ENCODE measurements at places on chromosomes 2 and 18.
A peak's percentile ranks its signal among the peaks of the same experiment; 100 is the strongest.

GRCh38 chr2:66962716-66963115 lies 434.4 kb upstream of the ETAA1 start:
- DNase-seq, result no peak

- no peak for DNase-seq
Observed at GRCh38 chr2:170967553-170967952, 38.5 kb downstream of the GORASP2 start.

- no peak for DNase-seq
Observed at GRCh38 chr2:3535794-3536681, 16.7 kb upstream of the ADI1 start.

- DNase-seq, result no peak
Observed at GRCh38 chr2:174775571-174775980, 11.3 kb upstream of the CHRNA1 start.

- DNase-seq, result no peak
Observed at GRCh38 chr2:188746727-188747126, 227.4 kb upstream of the COL3A1 start.

DNA sequence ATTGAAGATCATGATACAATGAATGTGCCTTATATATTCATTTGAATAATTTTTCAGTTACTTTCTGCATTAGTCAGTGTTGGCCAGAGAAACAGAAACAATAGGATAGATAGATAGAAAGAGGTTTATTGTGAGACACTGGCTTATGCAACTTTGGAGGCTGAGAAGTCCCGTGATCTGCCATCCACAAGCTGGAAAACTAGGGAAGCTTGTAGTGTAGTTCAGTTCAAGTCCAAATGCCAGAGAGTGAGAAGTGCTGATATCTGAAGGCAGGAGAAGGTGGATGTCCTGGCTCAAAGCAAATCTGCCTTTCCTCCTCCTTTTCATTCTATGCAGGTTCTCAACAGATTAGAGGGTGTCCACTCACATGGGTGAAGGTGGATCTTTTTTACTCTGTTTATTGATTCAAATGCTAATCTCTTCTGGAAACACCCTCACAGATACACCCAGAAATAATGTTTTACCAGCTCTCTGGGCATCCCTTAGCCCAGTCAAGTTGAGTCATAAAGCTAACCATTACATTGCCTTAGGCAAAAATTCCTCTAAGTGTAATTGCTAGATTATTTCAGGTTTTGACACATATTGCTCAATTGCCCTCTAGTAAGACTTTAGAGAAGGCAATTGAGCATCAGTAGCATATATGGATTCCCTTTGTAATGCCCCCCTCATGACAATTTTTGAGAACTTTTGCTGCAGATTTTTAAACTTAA lies 341.4 kb downstream of the LPIN1 start:
- no peak for DNase-seq

DNA sequence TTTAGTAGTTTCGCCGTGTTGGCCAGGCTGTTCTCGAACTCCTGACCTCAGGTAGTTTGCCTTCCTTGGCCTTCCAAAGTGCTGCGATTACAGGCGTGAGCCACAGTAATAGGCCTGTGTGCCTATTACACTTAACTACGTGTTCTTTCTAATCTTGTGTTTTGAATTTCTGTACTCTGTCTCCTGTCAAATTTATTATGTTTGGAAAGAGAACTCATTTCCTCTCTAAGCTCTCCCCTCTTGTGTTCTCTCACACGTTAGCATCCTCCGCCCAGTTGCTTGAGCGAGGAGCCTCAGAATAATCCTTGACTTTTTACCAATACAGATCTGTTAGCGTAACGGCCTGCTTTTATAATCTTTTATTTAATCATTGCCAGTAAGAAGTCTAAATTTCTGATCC lies 3.7 kb downstream of the ATG16L1 start:
- DNase-seq, result no peak

GRCh38 chr18:37299471-37300304 lies 265.9 kb downstream of the CELF4 start:
- peak; percentile 63 for DNase-seq

- DNase-seq, result no peak
Observed at GRCh38 chr2:233083782-233084181, 23.6 kb downstream of the INPP5D start.

Data from spinal cord (tissue), 10 donors.